ENCODE measurements at places on chromosomes 7 and 10.

DNA sequence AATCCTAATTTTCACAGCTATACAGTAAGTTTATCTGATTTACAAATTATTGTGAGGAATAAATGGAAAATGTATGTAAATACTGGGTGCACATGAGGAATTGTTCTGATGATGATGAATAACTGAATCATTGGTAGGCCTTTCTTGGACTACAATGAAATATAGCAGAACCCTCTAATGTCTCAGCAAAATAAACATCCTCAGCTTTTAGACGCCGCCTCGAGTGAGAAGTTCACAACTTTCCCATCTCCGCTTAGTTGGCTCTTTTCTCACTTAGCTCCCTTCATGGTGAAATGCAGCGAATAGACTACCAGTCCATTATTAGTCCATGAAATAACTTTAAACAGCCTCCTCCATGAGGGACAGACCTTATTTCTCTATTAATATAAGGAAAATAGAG lies 182.3 kb downstream of the BICC1 start:
- no peak for DNase-seq

DNA sequence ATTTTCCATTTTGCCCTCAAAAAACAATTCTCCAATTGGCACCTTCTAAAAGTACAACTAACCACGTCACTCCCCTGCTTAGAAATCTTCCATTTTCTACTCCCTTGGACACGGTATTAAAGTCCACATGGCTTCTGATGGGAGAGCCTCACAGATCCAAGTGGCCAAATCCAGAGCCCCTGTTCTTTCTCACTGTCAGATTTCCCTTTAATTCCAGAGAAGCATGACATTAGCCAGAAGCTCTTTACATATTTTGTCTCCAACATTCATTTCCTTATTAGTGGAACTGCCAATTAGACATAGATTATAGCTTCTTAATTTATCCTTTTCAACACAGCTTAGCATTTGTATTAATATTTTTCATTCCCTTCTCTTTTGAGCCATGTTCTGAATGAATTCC lies 118.7 kb downstream of the ELMO1 start:
- no peak for DNase-seq

- DNase-seq: peak; percentile 74
Observed at GRCh38 chr10:34655286-34656170, 159.6 kb downstream of the PARD3 start.

DNA sequence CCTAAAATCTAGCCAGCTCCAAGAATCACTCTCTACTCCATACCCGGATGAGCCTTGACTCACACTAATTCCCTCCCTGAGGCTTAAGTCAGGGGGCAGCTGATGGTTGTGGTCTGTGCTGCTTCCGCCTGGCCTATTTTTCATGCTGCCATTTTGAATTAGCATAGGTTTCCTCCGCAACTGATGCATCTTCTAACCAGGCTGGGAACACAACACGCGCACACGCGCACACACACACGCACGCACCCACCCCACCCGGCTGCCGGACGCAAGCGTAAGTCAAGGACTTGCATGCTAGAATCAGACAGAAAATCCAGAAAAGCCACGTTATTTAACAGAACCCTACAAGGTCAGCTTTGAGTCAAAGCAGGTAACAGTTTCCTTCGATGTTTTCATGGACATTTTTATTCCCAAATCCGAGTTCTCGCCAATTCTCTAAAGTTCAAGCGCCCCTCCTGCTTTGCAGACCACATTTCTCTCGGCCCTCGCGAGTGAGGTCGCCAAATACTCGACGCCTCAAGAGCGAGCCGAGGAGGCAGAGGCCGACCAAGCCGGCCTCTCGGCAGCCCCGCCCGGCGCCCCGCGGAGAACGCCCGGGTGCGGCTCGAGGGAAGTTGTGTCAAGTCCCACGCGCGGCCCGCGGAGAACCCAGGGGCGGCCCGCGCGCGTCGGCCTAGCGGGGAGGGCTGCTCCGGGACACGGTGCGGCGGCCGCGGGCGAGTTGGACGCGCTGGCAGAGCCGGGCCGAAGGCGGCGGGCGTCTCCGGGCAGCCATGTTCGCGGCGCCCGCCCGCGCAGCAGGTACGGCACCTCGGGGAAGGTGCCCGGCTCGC lies 961 bp downstream of the SCRN1 start:
- DNase-seq: peak; percentile 83

DNA sequence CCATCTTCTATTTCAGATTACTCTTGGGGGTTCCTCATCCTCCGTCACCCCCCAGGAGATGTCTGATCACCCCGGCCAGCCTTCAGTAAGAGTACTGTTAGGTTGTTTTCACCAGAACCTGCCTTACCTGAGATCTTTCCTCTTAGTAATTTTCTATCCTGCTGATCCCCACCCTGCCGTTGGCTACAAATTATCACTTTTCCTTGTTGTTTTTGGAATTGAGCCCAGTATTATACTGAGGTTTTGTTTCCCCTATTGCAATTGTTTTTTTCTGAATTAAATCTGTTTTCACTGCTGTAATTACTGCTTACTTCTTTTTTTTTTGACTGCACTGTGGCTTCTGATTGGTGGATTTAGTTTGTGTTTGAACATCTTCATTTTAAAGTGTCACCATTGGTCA lies 14.7 kb downstream of the SPAM1 start:
- DNase-seq: no peak

DNA sequence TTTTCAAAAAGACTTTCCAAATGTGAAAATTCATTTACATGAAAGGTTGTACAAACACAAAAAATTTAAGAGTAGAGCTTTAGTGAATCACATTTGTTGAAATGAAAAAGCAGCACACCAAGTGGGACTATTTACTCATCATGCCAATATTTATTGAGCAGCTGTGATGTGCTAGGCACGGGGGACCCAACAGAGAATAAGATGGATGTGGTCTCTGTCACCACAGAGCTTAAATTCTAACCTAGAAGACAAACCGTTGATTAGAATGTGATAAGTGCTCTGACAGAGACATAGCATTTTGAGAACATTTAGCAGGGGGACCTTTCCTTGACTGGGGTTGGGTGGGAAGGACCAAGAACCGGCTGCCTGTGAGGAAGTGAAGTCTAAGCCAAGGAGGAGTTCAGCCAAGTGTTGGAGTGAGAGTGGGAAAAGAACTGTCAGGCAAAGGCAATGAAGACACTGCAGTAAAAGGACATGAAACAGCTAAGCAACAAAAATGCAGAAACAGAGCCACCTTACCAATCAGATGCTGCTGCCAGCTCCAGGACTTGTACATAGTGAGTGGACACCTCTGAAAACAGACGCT lies 19.1 kb downstream of the ADAM12 start:
- DNase-seq: peak; percentile 24

GRCh38 chr7:74254858-74255379 lies 720 bp upstream of the RFC2 start:
- DNase-seq: no peak

- DNase-seq: no peak
Observed at GRCh38 chr7:150908173-150908572, 55.9 kb downstream of the AOC1 start.

GRCh38 chr7:47878662-47879061 lies 69.6 kb downstream of the PKD1L1 start:
- DNase-seq: no peak

DNA sequence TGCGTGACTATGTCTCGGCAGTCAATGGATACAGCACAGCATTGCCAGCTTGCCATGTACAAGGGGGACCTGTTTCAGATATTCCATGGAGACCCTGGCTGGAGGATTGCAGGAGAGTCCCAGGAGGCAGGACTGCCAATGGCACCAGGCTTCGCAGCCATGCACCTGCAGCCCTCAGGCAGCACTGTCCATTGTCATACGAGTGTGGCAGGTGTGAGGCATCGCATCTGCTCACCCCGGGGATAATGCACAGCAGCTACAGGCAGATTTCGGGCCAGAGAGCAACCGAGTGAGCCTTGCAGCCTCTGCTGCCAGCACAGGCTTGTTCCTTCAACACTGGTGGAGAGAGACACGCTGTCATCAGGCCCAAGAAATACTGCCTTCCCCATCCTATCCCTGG lies 415.1 kb downstream of the PAXIP1 start:
- DNase-seq: no peak

GRCh38 chr7:2521341-2521745 lies 1.8 kb downstream of the LFNG start:
- DNase-seq: no peak

DNA sequence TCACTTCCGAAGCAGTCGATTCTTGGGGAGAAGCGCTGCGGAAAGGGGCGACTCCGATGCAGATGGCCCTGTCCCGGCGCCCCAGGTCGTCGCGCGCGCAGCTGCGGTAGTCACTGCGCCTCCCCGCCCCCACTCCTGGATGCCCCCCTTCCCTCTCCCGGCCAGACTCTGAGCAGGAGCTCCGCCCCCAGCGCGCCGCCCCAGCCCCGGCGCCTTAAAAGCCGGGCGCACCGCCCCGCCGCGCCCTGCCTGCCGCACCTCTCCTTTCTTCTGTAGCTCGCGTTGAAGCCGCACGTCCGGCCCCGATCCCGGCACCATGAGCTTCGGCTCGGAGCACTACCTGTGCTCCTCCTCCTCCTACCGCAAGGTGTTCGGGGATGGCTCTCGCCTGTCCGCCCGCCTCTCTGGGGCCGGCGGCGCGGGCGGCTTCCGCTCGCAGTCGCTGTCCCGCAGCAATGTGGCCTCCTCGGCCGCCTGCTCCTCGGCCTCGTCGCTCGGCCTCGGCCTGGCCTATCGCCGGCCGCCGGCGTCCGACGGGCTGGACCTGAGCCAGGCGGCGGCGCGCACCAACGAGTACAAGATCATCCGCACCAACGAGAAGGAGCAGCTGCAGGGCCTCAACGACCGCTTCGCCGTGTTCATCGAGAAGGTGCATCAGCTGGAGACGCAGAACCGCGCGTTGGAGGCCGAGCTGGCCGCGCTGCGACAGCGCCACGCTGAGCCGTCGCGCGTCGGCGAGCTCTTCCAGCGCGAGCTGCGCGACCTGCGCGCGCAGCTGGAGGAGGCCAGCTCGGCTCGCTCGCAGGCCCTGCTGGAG lies at the start of gene INA:
Gene INA (plus strand): TSS at position 243 of the 817 bp plus-strand sequence. CDS start 74 bp downstream, at position 317.
- peak; percentile 41 for DNase-seq

GRCh38 chr7:36192053-36192824 lies 39.2 kb downstream of the EEPD1 start:
- DNase-seq: peak; percentile 79

GRCh38 chr10:119700321-119700954 lies 25.4 kb upstream of the INPP5F start:
- no peak for DNase-seq

DNA sequence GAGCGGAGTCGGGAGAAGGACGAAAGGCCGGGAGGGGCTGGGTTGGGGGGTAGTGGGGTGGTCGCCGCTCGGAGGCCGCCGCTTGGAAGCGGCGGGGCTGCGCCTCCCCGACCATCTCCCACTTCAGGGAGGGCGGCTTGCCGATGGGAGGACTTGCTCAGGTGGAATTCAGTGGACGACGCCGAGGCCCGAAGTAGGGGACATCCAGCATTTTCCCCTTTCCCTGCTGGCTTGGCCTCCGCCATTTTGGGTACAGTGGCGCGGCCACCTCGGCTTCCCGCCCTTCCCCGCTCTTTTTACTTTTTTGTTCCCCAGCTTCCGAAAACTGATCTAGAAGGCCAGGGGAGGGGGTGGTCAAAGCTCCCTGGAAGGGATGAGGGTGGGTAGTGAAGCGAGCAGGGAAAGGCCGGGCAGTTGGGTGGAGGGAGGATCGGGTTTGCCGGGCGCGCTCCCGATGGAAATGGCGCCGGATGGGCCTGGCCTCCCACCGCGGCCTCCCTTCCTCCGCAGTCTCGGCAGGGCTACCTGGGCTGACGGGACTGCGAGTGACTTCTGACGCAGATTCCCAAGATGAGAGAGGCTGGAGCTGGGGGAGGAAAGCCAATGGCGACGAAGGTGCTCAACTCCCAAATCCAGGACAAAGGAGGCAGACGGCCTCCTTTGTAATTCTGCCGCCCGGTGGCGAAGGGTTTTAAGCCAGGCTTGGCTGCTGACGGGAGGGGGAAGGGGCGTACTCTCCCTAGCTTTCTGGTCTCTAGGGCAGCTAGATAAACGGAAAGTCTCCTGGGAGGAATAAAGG lies at the start of gene PBLD:
Gene PBLD (minus strand): TSS at position 670 of the 799 bp plus-strand sequence. CDS start 26,084 bp downstream, outside the sequence.
- peak; percentile 83 for DNase-seq

- DNase-seq: no peak
Observed at GRCh38 chr10:75905490-75905889, 474.1 kb downstream of the LRMDA start.

DNA sequence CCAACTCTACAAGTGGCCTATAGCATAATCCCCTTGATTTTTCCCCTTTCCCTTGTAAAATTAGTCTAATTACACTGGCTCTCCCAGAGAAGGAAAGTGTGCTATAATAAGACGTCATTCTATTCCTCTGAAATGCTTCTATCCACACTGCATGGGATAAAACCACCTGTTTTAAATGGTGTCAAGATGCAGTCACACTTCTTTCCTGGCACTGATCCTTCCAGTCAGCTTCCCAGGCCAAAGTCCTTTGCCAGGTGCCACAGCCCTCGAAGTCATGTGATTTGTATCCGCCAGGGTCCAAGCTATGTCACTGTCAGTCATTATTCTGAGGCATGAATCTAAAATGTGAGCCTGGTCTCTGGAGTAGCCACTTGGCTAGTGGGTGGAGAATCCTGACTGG lies 169.0 kb upstream of the KIAA1217 start:
- DNase-seq: no peak

GRCh38 chr7:151083824-151084160 lies 499 bp upstream of the TMUB1 start:
- DNase-seq: no peak

GRCh38 chr7:75072981-75073283 lies 670 bp downstream of the RCC1L start:
- DNase-seq: no peak

DNA sequence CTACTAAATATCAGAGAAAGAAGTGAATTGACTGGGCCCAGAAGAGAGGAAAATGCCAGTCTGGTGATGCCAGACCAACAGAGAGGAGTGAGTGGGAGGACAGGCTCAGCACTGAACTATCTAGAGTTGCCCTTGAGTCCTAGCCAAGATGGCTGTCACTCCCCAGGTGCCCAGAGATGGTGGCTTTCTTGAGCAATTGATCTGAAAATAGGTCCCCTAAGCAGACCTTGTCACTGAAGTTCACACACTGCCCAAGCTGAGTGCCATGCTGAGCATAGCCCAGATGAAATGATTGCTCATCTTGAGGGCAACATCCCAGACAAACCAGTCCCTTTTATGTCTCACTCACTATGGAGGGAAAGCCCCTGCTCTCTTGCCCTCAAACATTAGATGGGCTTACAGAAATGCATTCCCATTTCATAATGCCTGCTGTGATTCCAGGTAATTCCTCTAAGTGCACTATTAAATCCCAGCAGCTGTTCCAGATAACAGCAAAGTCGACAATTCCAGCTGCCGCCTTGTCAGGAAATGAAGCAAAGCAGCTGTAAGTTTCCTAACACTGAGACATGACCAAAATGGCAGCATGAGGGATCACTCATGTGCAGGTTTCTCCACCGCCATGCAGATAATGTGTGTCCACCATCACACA lies 329.4 kb downstream of the KCNMA1 start:
- no peak for DNase-seq

DNA sequence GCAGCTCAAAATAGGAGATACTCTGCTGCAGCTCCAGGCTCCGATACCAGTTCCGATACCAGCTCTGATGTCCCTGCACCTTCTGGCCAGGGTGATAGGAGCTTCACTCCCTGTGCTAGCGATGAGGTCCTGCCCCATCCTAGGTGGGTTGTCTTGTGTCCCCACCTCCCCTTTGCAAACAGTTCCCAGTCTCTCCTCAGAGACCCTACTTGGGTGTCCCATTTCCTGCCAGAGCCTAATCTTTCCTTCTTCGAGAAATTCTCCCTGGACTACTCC lies 62.7 kb upstream of the NANOS1 start:
- DNase-seq: no peak

GRCh38 chr7:155398944-155399343 lies 59.0 kb upstream of the EN2 start:
- no peak for DNase-seq

GRCh38 chr7:120404042-120404441 lies 131.1 kb downstream of the KCND2 start:
- DNase-seq: no peak

All from fibroblast of upper back skin (primary cell).